ENCODE measurements at places on chromosomes 5 and 9. TPM values are rescaled to one million over a fixed set of nuclear protein-coding genes. Genes with fewer than 3 reads are reported as not detected.
A peak's percentile ranks its signal among the peaks of the same experiment; 100 is the strongest.

DNA sequence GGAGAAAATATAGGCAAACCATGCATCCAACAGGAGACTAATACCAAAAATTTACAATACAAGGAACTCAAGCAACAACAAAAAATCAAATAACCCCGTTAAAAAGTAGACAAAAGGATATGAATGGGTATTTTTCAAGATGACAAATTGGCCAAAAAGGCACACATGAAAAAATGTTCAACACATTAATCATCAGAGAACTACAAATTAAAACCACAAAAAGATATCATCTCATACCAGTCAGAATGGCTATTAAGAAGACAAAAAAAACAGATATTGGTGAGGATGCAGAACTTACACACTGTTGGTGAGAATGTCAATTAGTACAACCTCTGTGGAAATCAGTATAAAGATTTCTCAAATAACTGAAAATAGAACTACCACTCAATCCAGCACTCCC is 35.0 kb downstream of the TEX10 start:
- DNase-seq, result no peak

MZB1 gene
- 400 TPM for total RNA-seq

BHMT gene
- 0.14 TPM for total RNA-seq

OR1J2 gene
- total RNA-seq, result not detected

DNA sequence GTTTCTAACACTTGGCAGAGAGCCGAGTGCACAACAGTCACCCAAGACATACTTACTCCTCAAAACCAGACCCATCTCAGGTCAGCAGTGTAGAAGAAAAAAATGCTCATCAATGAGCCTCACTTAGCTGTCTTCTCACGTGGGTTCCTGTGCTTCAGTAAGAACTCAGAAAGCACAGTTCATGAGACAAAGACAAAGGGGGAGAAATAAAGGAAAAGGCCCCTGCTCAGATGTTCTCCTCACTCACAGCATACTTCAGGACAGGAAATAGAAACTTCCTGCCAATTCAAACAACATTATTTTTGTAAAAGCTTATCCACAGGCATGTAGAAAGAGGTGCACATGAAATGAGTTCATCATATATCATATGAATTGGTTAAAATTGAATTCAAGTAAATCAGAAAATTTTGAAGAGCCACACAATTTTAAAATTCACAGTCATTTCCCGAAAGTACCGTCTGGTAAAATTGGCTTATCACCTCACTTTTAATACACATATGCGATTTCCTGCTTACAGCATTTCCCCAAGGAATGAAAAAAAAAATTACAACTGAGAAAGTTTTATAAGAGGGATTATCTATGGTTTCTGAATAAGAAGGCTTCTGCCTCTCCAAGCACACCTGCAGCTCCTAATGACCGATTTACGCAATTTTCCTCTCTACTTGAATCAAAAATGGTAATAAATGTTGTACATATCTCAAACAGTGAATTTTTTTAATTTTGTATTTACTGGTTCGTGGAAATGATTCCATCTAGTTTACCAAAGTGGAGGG is 328.3 kb downstream of the TMEM167A start:
- DNase-seq, result peak; percentile 35

CCNI2 gene
- 8.1 TPM for total RNA-seq

GPX3 gene
- total RNA-seq, result 2.7 TPM

GZMA gene
- 19.7 TPM for total RNA-seq

- no peak for DNase-seq
These were observed 460 bp downstream of the DMRTA1 start for GRCh38 chr9:22446950-22447617.

DNA sequence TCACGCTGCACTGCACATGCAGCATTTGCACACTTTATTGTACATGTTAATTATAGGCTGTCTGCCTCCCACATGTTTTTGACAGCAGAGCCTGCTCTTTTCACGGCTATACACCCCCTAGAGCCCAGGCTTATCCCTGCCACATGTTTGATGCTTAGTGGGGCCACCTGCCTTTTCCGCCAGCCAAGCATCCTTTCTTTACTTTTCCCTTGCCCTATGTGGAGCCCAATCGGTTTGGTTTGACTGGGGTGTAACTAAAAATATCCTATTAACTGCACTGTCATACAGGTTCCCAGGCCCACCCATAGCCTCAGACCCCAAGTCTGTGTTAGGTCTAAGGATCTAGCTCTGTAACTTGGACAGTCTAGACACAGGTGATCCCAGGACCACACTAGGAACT is 18.9 kb upstream of the S1PR3 start:
- no peak for DNase-seq

DNA sequence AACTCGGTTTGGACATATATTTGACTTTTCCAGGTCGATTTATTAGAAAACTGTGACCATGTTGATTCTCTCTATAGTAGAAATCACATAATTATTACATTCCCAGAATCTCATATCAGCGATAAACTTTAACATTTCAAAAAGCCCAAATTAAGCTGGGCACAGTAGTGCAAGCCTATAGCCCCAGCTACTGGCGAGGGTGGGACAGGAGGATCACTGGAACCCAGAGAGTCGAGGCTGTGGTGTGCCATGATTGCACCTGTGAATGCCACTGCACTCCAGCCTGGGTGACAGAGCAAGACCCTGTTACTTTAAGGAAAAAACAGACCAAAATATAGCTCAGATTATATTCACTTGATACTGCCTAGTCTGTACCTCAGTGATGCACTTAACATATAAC is 128.9 kb downstream of the CPLANE1 start:
- no peak for DNase-seq

GRCh38 chr9:20197976-20198685 is 409.3 kb upstream of the SLC24A2 start:
- DNase-seq, result no peak

PLPP7 gene
- total RNA-seq, result 0.52 TPM

SPRY4 gene
- 1.6 TPM for total RNA-seq

RXRA gene
- 7.0 TPM for total RNA-seq

DNA sequence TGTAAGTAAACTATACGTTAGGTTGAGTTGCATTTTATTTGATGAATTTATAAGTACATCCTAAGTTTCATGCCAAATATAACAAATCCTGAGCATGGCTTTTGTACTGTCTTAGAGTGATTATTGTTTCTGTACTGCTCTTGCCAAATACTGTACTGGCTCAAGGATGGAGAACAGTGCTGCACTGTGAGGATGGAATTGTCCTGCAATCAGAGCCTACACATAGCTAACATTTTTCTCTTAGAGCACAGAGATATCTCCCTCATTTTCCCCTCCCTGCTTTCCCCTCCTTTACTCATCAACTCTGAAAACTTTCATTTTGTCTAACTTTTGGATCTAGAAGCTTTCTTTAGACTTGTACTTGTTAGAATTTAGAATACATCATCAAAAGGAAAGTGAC is 28.3 kb downstream of the LRRC70 start:
- DNase-seq, result no peak

DNA sequence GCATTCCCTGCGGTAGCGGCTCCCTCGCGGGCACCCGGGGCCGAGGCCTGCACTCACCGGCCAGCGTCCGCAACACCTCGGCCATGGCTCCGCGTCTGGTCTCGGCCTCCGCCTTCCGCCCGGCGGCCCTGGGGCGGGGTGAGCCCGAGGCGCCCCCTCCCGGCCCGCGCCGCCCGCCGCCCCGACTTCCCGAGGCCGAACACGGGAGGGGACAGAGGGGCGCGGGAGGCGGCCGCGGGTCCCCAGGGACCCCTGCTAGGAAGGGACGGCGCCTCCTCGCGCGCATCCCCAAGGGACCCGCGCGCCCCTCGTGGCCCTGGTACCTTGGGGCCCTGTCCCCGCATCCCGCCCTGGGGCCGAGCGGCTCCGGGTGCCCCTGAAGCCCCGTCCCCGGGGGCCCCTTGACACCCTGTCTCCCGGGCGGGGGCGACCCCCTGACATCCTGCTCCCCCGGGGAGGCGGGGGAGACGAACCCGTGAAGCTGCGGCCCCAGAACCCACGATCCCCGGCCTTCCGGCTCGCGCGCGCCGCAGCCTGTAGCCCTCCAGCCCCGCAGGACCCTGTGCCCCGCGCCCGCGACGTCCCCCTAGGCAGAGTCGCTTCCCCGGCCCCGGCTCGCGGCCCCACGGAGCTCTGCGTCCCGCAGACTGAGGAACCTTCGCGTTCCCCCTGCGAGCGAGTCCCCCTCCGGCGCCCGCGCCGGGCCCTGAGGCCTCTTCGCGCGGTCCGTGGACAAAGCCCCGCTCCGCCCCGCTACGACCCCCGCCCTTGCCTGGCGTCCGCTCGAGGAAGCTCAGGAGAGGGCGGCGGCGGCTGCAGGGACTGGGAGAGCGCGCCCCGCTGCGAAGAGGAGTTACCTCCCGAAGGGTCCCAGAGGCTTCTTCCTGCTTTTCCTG is at the start of gene ABO:
ABO (minus strand) TSS at position 97 of the 896 bp plus-strand sequence.
- no peak for DNase-seq

GRCh38 chr9:88927510-88927909 is 63.8 kb upstream of the S1PR3 start:
- no peak for DNase-seq

PCDHGB3 gene
- total RNA-seq, result 0.33 TPM

ANKRD20A1 gene
- 0.66 TPM for total RNA-seq

SLC4A9 gene
- total RNA-seq, result not detected

ZNF483 gene
- 2.6 TPM for total RNA-seq

DNA sequence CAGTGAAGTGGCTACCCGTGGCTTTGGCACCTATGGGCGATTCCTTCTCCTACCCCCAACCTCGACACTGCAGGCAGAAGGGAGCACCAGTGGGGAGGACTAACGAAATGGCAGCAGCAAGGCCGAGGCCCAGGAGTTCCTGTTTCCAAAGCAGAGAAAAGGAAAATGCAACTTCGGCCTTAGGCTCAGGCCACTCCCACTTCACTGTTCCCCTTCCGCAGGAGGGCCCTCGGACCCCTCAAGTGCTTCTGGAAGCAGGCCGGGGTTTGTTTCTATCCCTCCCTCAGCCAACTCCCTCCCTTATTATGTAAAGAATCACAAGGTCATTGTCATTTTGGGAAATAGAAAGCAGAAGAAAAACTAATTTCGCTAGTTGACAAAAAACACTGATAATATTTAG is 36.4 kb upstream of the NKX2-5 start:
- DNase-seq, result no peak

GRCh38 chr5:65262649-65263059 is 219.1 kb downstream of the ADAMTS6 start:
- no peak for DNase-seq

- DNase-seq, result no peak
These were observed 19.4 kb downstream of the CAVIN4 start for GRCh38 chr9:100597236-100597635.

FAT2 gene
- 5.1 TPM for total RNA-seq

GRCh38 chr5:112917453-112917995 is 4.5 kb downstream of the REEP5 start:
- no peak for DNase-seq

DNA sequence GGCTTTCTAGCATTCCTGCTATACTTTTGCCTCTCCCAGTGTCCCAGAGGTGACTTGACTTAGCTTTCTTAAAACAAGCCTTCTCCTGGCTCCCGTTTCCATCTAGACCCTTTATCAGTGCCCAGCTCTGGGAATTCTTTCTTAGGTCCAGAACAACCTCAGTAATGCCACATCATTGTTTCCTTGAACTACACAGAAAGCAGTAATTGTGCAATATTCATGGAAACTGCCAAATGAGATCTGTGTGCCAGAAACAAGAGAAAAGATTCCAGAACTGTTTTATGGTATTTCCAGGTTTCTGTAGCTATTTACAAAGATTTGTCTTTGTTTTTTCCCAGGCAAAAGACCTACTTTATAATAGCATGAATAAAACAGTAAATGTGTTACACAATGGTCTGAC is 391.3 kb downstream of the SLCO4C1 start:
- no peak for DNase-seq

DNA sequence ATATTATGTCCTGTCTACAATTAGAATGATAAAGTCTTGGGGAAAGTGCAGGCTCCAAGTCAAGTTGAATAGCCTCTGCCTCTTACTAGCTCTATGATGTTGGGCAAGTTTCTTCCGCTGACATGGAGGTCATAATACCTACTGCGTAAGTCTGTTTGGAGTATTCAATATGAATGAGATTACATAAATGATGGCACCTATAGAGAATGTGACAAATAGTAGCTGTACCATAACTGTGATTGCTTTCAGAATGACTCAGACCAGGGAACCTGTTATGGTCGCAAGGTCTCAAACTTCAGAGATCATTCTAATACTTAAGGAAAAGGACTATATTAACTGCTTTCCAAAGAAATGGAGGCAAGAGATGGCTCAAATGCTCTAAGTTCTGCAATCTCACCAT is 94.0 kb upstream of the ABCA1 start:
- DNase-seq, result no peak

GRCh38 chr5:172648013-172648381 is 6.9 kb downstream of the NEURL1B start:
- DNase-seq, result no peak

- DNase-seq, result no peak
These were observed 13.3 kb downstream of the ALDH1B1 start for GRCh38 chr9:38405785-38406184.

DNA sequence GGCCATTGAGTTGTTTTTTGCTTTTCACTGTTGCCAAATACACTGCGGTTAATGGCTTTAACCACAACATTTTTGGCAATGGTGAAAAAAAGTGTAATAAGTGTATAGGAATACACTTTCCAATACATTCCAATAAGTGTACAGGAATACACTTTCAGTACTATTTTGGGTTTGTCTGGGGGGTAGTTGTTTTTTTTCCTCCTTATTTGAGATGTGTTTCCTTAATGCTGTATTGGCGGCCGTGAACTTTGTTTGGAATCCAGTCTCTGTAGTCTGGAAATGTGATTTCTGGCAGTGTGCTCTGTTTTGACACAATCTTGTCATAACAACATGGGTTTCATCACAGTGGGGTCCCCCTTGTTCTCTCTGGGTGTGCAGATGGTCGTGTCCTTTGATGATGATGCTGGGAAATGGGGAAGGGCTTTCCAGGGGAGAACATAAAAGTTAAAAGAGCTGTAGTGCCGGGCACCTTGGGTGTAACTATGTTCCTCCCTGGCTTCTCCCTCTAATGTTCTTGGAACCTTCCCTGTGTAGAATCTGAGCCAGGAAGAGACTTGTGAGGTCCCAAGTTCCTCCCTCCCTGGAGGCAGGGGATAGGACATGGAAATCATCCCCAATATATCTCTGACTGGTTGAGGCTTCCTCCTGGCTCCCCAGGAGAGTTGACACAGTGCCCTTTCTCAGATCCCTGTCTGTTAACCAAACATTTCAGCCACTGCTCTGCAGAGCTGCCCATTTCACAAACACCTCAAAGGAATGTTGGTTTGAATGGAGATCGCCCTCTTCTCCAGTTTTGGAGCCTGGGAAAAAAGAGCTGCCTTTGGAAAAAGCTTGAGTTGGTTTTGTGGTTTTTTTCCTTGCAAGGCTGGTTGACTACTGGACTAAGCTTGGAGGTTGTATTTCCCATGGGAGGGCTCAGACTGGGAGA is 44.8 kb downstream of the RCL1 start:
- DNase-seq, result no peak

DNA sequence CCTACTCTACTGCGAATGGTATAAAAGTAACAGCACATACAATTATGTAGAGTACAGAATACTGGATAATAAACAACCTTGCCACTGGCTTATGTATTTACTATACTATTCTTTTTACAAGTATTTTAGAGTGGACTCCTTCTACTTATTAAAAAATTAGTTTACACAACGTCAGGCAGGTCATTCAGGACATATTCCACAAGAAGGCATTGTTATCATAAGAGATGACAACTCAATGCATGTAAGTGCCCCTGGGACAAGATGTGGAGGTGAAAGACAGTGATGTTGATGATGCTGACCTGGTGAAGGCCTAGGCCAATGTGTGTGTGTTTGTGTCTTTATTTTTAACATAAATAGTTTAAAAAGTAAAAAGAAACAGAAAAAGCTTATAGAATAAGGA is 421.7 kb downstream of the CDH12 start:
- DNase-seq, result no peak

CDH9 gene
- total RNA-seq, result 0.05 TPM

- DNase-seq, result no peak
These were observed 15.0 kb downstream of the ACSL6 start for GRCh38 chr5:131996210-131997025.
